HCT116 (cell line): ENCODE measurements at places on chromosomes 7 and 10. TPM values are rescaled to one million over a fixed set of nuclear protein-coding genes. Genes with fewer than 3 reads are reported as not detected.

DNA sequence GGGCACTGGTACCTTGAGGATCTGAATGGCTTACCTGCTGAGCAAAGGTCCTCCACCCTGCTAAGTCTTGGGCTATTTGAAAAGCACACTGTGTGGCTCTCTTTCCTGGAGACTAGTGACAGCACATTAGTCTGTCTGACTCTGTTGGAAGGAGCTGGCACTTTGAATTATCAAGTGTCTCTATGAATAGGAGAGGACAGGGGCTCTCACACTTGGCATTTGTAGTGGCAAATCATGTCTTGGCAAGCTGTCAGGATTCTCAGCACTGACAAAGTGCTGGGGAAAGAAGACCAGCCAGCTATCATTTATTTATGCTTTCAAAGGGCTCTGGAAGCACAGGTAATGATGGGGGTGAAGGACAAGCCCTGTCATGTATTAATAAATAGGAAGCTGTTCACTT lies 62.8 kb downstream of the MTPN start:
- no peak for DNase-seq

DNA sequence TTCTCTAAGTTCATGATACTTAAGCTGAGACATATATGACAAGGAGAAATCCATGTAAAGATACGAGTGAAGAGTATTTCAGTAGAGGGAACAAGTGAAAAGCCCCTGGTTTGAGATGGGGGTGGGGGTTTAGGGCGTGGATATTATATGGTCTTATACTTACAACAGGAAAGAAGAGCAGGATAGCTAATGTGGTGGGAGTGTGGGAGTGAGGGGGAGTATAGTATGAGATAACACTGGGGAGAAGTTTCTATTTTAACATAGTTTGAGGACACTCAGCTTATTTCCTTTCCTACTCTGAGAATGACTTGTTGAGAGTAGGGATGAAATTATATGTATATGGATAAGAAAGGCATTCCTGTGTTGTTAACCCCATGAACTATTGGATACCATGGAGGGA lies 36.5 kb downstream of the MCU start:
- no peak for DNase-seq

DNA sequence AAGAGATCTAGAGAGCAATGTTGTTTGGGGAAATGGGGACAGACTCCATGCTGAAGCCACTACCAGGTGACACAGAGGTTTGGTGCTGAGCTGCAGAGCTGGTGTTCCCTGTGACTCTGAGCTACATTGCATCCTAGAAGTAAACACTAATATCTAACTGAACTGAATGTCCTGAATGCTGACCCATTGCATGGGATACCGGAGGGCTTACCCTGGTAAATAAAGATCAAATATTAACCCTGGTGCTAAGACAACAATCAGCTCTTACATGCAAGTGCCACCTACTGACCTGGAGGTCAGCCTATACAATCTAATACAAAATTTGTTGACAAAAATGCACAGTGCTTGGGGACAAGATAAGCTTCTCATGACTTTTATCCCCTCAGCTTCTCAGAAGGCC lies 851.3 kb upstream of the KCND2 start:
- DNase-seq: no peak

GRCh38 chr10:31320550-31321211 lies 1.7 kb downstream of the ZEB1 start:
- no peak for DNase-seq

DNA sequence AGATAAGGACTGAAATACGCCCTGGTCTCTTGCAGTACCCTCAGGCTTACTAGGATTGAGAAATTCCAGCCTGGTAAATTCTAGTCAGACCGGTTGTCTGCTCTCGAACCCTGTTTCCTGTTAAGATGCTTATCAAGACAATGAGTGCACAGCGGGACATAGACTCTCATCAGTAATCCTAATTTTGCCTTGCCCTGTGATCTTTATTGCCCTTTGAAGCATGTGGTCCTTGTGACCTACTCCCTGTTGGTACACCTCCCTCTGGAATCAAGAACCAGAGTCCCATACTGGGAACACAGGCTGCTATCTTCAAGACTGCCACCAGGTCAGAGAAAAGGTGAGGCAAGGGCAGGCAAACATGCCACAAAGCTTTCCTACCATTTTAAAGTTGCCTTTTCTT lies 7.2 kb downstream of the C10orf53 start:
- DNase-seq: no peak

DNA sequence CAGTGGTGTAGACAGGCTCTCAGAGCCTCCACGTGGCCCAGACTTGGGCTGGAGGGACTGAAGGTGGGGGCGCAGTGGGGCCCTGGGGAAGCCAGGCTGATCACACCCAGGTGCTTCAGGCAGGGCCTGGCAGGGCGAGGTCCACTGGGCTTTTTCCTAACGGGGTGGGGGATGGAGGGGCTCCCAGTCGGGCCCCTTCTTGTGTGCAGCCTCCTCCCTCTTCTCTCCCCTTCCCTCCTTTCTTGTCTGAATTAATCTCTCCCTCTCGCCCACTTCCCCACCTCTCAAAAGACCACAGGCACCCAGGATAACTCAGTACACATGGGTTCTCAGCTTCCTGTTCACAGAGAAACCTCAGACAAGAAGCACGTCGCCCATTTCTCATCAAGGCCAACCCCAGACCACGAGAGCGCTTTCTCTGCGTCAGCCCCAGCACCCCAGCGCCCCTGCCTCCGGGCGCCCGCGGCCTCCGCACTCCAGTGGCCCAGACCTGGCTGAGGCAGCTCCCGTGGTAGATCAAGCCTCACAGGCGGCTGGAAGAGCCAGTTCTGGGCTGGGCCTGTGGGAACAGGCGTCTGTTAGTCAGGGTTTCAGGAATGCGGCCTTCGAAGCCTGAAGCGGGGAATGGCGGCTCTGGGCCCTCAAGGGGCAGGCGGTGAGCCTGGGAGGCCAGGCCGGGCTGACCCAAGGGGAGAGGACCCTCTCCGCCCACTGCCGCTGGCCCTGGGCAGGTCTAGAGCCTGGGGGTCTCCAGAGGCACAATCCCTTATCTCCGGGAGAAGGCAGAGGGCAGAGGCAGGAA lies 50.6 kb downstream of the PWWP2B start:
- DNase-seq: no peak

- DNase-seq: no peak
Measured at GRCh38 chr7:12771378-12771877, 84.0 kb downstream of the ARL4A start.

GRCh38 chr10:3660753-3661152 lies 124.3 kb downstream of the KLF6 start:
- no peak for DNase-seq

- DNase-seq: no peak
Measured at GRCh38 chr10:23534326-23534725, 95.5 kb downstream of the OTUD1 start.

DNA sequence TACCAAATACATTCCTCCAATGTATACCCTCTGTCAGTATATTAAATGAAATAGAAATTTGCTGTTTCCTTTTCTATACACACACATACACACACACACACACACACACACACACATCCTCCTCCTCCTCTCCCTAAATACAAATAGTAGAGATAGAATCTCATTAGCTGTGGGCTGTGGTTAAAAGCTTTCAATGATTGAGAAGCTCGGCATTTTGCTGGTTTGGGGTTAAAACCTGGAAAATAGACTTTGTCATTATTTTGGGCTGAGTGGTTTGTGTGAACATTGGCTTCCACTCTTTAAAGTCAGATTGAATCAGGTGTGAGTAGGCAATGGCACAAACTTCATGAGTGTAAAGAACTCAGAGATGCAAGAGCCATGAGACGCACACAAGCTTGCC lies 596.0 kb downstream of the XPNPEP1 start:
- DNase-seq: no peak

- DNase-seq: no peak
Measured at GRCh38 chr7:2537981-2538851, 17.1 kb downstream of the BRAT1 start.

DNA sequence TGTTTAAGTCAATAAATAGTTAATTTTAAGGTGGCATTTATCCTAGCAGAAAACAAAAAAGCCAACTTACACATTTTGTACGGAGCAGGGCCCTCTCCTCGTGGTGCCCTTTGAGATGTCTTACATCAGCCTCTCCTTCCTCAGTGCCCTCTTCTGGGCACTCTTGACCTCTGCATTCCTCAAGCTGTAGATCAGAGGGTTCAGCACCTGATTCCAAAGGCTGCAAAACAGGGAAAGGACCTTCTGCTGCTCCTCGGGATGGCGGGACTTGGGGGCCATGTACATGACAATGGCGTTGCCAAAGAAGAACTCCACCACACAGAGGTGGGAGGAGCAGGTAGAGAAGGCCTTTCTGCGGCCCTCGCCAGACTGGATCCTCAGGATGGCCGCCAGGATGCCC lies 4.6 kb upstream of the OR2A14 start:
- no peak for DNase-seq

- no peak for DNase-seq
Measured at GRCh38 chr7:103962070-103962469, 27.4 kb downstream of the RELN start.

DNA sequence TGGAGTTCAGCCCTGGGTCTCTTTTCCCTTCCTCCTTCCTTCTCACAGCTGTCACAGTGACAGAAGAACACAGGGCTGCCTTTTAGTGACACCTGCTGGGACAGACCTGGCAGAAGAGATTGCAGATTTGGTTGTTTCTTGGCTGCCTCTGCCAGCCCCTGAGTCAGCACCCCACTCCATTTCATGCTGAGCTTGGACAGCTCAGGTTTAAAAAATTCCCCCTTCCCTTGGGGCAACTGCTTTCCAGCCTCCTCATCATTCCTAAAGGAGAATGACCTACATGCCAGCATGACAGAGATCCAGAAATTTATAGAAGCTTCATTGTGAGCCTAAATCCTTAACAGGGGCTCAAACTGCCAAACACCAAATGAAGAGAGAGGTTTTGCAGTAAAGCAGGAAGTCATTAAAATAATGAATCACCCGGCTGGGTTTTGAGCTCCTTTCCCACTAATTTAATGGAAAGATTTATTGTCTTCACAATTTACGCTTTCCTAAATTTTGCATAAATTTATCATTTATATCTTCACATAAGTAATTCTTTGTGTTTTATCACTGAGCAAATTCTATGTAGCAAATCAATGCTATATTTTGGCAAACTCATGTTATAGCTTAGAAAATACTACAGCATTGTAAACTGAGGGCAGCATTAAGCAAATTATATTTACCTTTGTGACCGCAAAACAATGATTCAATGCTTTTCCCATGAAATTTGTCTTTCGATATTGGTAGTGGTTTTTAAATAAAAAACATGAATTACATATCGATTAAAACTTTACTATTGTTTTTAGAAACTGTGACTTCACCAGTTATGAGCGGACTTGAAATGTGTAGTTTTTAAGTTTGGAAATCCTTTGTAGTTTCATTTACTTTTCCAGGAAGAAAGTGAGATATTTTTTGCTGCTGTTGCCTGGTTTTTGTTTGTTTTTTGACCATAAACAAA lies 399.5 kb upstream of the ANKRD30A start:
- no peak for DNase-seq

- DNase-seq: no peak
Measured at GRCh38 chr7:81811956-81812865, 42.4 kb upstream of the HGF start.

- no peak for DNase-seq
Measured at GRCh38 chr10:102324061-102324460, 71.4 kb upstream of the NFKB2 start.

SPDYE16 gene
- not detected for total RNA-seq

PLPP4 gene
- not detected for total RNA-seq

IGFBP3 gene
- total RNA-seq: 4.1 TPM

HOXA1 gene
- total RNA-seq: 2.8 TPM

PLEKHS1 gene
- total RNA-seq: not detected

ACSL5 gene
- 195 TPM for total RNA-seq

HTR5A gene
- not detected for total RNA-seq

TMEM225B gene
- 3.1 TPM for total RNA-seq

IFIT3 gene
- 1.1 TPM for total RNA-seq
